ENCODE measurements at places on chromosomes 7 and 10.

GRCh38 chr7:33750177-33750576 is 155.2 kb upstream of the BMPER start:
- DNase-seq: no peak

GRCh38 chr7:145978769-145979168 is 137.8 kb upstream of the CNTNAP2 start:
- DNase-seq: no peak

DNA sequence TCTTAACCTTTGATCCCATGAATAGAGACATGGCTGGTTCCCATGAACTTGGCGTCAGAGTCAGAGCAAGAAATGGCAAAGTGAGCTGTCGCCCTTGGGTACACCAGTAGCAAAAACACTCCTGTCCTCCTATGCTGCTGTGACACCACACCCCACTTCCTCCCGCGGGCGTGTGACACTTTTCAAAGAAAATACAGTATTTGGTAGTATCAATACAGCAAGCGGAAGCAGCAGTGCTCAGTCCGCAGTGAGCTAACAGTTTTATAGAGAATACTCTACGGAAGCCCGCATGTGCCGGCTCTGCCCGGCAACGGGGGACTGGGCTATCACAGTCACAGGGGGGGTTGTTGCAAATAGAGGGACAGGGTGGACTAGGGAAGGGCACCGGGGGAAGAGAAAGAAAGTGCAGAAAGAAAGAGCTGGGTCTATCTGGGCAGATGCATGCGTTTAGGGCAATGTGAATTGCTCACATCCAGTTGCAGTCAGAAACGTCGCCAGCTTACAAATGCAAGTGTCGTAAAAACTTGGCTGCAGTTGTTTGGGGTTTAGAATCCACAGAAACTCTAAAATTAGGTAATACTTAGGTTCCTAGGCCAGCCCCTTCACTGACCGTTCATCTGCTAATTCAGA is 49.8 kb downstream of the PRKCQ start:
- no peak for DNase-seq

DNA sequence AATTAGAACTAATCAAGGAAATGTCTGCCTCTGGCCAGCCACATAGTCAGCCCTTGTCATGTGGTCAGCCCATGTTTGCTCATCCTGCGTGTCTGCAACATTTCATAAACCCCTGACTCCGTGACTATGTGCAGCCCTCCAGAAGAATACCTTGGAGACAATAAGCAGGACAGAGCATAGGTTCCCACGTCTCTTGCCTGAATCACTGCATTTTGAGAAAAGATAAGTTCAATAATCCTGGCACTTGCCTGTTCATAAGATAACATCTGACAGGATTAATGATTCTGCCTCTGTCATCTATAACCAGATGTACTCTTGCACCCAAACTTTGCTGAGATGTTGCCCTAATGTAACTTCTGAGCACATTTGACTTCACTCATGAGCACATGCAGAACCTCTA is 78.4 kb downstream of the AKR1D1 start:
- no peak for DNase-seq

DNA sequence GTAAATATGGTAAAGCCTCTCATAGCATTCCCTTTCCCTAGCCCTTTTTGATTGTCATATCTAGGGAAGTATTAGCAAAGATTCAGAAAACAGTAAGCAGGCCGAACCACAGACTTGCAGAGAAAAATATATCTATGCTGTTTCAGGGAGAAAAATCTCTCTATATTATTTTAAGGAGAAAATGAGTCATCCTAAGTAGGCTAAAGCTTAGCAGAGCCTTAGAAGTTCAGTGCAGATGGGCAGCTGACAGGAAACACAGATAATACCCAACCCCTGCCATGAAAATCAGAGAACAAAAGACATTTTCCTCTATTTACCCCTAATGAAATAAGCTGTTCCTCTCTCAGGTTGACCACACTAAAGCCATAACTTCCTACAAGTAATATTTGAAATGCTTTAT is 16.5 kb downstream of the C1QL3 start:
- no peak for DNase-seq

- DNase-seq: no peak
These were observed 28.1 kb upstream of the SHH start for GRCh38 chr7:155840262-155840885.

All from GM06990 (cell line).